NCI-H1092 treated with DMSO at 0.1 percent for 48 hours (cell line): ENCODE measurements at places on chromosomes 1 and 21.
A peak's percentile ranks its signal among the peaks of the same experiment; 100 is the strongest.

DNA sequence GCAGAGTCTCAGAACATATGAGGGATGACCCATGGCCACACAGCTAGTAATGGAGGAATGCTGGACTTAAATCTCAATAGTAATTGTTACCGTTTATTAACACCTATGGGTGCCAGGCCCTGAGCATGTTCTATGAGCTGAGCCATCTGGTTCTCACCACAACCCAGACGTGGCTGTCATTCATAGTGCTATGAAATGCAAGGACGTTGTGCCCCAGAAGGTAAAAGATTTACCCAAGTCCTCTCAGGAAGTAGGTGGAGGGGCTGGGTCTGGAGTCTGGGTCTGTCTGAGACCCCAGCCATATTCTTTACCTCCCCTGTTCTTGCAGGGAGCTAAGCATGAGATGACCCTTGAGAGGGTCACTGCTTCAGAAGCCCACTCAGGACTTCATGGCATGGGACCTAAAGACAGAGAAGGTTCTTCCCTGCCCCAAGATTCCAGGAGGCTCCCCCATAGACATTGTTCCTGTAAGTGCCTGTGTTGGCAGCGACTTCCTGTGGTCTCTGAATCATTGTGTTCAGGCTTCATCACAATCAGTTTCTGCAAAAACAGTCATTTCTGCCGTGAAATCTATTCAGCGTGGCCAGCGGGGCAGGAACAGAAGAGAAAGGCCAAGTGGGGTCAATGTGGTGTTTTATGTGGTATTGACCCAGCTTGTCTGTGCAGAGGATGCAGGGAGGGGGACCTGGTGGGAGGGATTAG is 475.4 kb downstream of the PTPRU start:
- DNase-seq, result no peak

DNA sequence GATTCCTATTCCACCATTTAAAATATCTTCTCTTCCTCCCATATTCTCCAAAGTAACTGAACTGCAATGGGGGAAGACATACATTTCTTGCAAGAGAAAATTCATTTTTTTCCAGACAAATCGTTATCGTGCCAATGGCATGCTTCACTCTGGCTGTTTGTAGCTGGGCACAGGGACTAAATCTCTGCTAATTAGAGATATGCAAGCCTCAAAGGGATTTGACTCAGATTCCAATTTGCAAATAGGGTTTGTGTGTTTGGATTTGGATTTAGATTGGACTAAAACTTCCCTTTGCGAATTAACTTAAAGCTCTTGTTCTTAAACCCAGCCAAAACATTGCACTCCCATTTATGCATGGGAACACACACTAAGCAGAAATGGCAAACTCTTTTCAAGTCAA is 276.2 kb upstream of the DUSP10 start:
- no peak for DNase-seq

- DNase-seq, result peak; percentile 81
Measured at GRCh38 chr1:177902266-177902665, 67.6 kb downstream of the SEC16B start.

DNA sequence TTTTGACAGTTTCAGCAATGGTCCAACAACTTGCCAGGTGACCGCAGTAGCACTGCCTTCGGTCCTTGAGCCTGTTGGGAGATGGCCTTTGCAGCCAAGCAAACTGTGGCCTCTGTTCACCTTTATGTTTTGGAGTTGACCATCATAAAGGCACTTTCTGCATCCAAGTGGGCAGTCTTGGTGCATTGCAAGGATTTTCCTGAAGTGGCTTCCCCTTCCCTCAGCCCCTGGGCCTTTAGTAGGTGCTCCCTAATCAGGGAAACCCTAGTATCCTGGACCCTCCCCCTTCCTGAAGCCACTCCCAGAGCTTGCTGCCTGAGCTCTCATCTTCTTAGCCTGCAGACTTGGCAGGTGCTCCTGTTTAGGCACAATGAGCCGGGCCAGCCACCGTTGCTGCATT is 140.2 kb downstream of the TRABD2B start:
- DNase-seq, result no peak

DNA sequence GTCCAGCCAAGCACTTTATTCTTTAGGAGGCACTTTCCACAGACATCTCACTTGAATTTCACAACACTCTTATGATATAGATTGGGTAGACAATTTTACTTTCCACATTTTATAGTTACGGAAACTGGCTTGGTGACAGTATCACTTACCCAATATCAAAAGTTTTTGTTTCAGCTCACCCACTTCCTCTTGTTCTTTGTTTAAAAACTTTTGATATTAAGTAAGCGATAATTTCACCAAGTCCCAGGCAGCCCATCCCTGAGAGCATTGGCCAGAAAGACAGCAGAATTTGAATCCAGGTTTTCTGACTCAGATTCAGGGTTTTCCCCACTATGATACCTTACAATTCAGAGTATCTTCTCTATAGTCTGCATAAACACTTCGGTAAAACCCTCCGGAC is 60.0 kb downstream of the LRIG2 start:
- DNase-seq, result no peak

DNA sequence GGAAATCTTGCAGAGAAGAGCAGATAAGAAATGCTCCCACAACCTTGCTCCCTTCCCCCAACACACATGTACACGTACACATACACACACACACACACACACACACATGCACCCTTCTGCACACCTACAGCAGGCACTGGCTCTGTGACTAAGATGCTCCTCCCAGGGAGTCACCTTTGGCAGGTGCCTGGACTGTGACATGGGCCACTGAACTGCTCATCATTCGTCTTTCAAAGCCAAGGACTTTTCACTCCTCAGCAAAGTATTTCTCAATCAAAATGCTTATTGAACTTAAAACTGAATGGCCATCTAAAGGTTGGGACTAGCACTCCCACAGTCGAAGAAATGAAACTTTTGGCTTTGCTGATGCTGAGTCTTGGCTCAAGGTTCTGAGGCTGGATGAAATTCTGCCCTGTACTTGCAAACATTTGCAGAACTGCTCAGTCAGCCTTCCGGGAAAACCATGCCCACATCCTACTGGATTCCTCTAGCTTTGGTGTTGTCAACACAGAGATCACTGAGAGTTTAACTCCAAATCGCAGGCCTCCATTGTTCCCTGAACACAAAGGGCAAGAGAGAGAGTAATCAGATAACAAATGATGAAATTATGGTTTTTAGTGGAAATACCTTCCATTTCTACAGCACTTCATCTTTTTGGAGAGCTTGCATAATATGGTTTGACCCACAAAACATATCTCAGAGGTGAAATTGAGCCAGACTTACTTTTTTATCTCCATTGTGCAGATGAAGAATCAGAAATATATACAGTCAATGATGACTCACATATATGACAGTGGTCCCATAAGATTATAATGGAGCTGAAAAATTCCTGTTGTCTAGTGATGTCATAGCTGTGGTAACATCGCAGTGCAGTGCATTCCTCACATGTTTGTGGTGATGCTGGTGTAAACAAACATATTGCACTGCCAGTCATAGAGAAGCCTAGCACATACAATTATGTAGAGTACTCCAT is 72.4 kb upstream of the BCAR3 start:
- no peak for DNase-seq

- no peak for DNase-seq
Measured at GRCh38 chr1:194081444-194081843, 895.0 kb upstream of the B3GALT2 start.

- no peak for DNase-seq
Measured at GRCh38 chr1:3222042-3222692, 153.2 kb downstream of the PRDM16 start.

DNA sequence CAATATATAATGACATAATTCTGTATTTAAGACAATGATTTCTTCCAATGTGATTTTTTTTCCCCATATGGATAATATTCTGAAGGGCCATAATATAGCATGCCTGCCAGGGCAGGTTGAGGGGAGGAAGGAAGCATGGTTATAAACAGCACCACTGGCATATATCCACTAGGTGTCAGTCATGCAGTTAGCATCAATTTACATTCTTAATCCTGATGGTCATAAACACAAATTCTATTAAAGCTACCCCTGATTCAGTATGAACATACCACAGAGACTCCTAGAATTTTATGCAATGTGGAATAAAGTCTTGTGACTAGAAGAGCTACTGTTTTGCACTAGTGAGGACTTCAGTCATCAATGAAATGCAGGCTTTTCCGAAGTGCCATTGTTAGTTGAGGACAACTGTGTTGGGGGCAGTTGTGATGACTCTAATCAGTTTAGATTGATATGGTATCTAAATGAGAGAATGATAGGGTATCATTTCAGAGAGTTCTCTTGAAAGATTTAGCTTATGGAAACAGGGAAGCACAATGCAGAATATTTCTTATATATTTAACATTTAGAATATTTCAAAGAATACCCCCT is 342.7 kb upstream of the NR5A2 start:
- DNase-seq, result peak; percentile 71

- no peak for DNase-seq
Measured at GRCh38 chr1:113255720-113256347, 134.5 kb upstream of the MAGI3 start.

DNA sequence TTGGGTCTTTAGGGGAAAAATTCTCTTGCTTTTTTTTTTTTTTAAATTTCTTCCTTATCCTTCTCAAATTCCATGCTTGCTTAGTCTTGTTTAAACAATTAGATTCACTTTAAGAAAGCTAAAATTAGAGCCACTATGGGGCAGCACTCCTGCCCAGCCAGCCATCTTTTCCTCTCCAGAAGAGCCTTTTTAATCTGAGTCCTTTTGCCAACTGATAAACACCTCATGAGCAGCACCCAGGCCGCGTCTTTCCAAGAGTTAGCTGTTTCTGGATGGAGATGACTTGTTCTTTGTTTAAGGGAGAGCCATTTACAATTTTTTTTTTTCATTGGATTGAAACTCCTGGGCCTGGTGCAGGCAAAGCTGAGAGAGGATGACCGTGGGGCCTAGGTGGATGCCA is 53.3 kb upstream of the TSPAN2 start:
- peak; percentile 51 for DNase-seq

DNA sequence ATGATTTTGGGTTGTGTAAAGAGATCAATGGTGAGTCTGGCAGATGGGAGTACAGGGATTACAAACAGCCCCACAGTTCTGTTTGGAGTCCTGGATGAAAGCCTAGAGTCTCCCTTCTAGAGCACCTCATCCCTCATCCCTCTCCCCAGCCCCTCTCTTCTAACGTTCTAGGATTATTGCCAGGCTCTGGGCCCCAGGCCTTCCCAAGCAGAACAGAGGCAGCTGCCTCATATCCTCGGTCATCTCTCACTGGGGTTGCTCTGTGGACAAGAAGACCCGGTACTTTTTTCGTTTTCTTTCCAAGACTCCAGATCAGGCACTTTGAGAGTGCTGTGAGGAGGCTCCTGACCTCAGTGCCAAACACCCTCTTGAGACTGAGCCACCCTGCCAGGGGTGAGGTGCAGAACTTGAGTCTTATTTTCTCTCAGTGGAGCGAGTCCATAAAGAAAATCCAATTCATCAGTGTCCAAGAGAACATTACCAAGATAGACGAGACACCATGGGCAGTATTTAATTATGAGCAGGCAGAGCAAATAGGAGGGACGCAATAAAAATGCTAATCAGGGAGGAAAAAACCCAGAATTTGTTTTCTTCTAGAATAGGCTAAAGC is 17.1 kb upstream of the KCND3 start:
- peak; percentile 7 for DNase-seq
